Upper lobe of right lung (tissue), 1 donor: ENCODE measurements at places on chromosomes 12 and 14. TPM values are rescaled to one million over a fixed set of nuclear protein-coding genes. Genes with fewer than 3 reads are reported as not detected.

HNF1A gene
- not detected for total RNA-seq

ASB2 gene
- 3.2 TPM for total RNA-seq

KRT77 gene
- total RNA-seq: not detected

PPP2R5C gene
- total RNA-seq: 165 TPM

CLEC2B gene
- 24.6 TPM for total RNA-seq

PTPRB gene
- 196 TPM for total RNA-seq

LMO3 gene
- total RNA-seq: 170 TPM

DHRS2 gene
- 0.61 TPM for total RNA-seq

GPR132 gene
- 6.7 TPM for total RNA-seq

NTN4 gene
- 136 TPM for total RNA-seq

TPH2 gene
- total RNA-seq: not detected

SPX gene
- 1.7 TPM for total RNA-seq

DTX1 gene
- total RNA-seq: 5.1 TPM

POTEG gene
- not detected for total RNA-seq

C14orf180 gene
- 0.14 TPM for total RNA-seq

GLT8D2 gene
- total RNA-seq: 9.1 TPM

AQP2 gene
- not detected for total RNA-seq

HOXC11 gene
- not detected for total RNA-seq

TCL1A gene
- total RNA-seq: not detected

CMA1 gene
- 1.4 TPM for total RNA-seq

TMPRSS12 gene
- total RNA-seq: not detected

CDH24 gene
- 7.8 TPM for total RNA-seq

KRT3 gene
- not detected for total RNA-seq

RPS26 gene
- total RNA-seq: 55.4 TPM

EVL gene
- total RNA-seq: 206 TPM

NEUROD4 gene
- total RNA-seq: not detected

TULP3 gene
- total RNA-seq: 16.3 TPM

PIK3C2G gene
- 0.69 TPM for total RNA-seq

GALNT8 gene
- total RNA-seq: 0.67 TPM

CEBPE gene
- total RNA-seq: not detected
